ENCODE measurements at places on chromosomes 2 and 18. TPM values are rescaled to one million over a fixed set of nuclear protein-coding genes. Genes with fewer than 3 reads are reported as not detected.
A peak's percentile ranks its signal among the peaks of the same experiment; 100 is the strongest.

Gene C1QL2
- not detected for total RNA-seq

- no peak for DNase-seq
These were observed 22.2 kb upstream of the SOS1 start for GRCh38 chr2:39142904-39143605.

Gene CBLN2
- not detected for total RNA-seq

- DNase-seq = peak; percentile 88
These were observed 42.9 kb downstream of the HDLBP start for GRCh38 chr2:241272303-241273209.

GRCh38 chr2:107374249-107374648, 452.4 kb upstream of the RGPD4 start:
- no peak for DNase-seq

DNA sequence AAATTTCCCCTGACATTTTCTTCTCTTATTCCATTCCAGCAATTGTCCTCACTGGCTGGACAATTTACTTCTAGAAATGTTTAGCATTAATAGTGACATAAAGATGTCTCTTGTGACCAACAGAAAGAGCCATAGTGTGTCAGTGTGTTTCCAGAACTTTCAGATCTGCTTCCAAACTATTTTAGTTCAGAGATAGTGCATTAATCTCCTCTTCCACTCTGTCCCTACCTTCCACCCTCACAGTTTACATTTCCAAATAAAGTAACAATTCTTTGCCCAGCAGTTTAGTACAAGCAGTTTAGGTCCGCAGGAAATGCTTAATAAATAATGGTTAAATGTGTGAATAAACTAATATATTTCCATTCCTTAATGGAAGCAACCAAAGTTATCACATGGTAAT, 24.5 kb upstream of the RAPGEF4 start:
- DNase-seq = no peak

Gene SLC4A3
- 11.6 TPM for total RNA-seq

- DNase-seq = no peak
These were observed 188.2 kb downstream of the PLCL1 start for GRCh38 chr2:197992482-197993133.

Gene NOSTRIN
- total RNA-seq = not detected

Gene FIGN
- total RNA-seq = 37.7 TPM

Gene TMEM127
- total RNA-seq = 61.8 TPM

Gene SIX3
- total RNA-seq = not detected

GRCh38 chr2:124810132-124810531, 785.0 kb downstream of the CNTNAP5 start:
- DNase-seq = no peak

Gene HMSD
- not detected for total RNA-seq

DNA sequence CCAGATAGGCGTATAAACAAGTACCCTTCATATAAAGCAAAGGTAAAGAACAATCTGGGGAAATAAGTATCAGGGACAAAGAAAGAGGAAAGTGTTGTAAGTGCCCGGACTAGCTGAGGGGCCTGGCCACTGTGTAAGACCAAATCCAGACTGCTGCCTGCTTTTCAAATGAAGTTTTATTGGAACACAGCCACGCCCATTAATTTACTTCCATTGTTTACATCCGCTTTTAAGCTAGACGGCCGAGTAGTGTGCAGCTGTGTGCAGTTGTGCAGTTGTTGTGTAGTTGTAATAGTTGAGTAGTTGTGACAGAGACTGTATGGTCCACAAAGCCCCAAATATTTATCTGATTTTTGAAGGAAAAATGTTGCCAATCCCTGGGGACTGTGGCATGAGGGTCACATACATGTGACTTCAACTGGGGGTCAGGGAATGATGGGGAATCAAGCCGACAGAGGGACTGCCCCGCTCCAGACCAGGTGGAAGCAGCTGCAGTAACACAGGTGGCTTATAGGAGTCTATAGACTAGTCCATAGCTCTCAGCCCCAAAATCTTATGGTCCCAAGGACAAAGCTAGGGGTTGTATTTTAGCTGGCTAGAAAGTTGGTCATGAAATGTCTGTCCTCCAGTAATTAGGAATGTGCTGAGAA, 30.0 kb downstream of the FHL2 start:
- DNase-seq = no peak

- no peak for DNase-seq
These were observed 83.4 kb upstream of the ZEB2 start for GRCh38 chr2:144603334-144603733.

Gene CXXC1
- 82.2 TPM for total RNA-seq

- no peak for DNase-seq
These were observed 154.5 kb downstream of the RTN4 start for GRCh38 chr2:54895730-54896129.

- no peak for DNase-seq
These were observed 55.2 kb downstream of the SNORC start for GRCh38 chr2:232925153-232925820.

Gene ACMSD
- total RNA-seq = not detected

Gene LRP2
- total RNA-seq = 0.24 TPM

GRCh38 chr18:74081966-74082741, 65.5 kb downstream of the FBXO15 start:
- DNase-seq = no peak

DNA sequence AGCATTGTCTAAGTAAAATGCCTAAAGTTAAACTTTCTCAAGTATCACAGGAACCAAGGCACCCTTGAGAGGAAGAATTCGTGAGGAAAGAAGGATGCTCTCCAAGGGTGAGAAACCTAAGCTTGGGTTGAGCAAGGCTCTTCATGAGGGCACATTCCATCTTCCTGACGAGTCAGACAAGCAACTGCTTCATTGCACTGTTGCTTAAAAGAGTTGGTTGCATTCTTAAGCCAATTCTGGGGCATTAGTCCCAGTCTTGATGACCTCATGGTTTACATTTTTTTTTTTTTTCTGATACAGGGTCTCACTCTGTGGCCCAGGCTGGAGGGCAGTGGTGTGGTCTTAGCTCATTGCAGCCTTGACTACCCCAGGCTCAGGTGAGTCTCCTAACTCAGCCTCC, 237.5 kb downstream of the ACTR3 start:
- no peak for DNase-seq

- no peak for DNase-seq
These were observed 1386.2 kb upstream of the ACVR2A start for GRCh38 chr2:146458585-146458984.

- DNase-seq = no peak
These were observed 6.5 kb downstream of the EFEMP1 start for GRCh38 chr2:55917117-55917516.

GRCh38 chr2:199273042-199273511, 184.7 kb downstream of the SATB2 start:
- no peak for DNase-seq

Gene ELOA2
- not detected for total RNA-seq

GRCh38 chr2:196251132-196251531, 79.8 kb upstream of the STK17B start:
- no peak for DNase-seq

Gene BCL11A
- total RNA-seq = 10.7 TPM

- no peak for DNase-seq
These were observed 135.5 kb upstream of the CHAC2 start for GRCh38 chr2:53632126-53632460.

Gene DNER
- total RNA-seq = 0.19 TPM

GRCh38 chr2:97267411-97268074, 154.6 kb downstream of the ANKRD36 start:
- DNase-seq = peak; percentile 84

Gene SPAST
- 25.6 TPM for total RNA-seq

- DNase-seq = no peak
These were observed 10.6 kb upstream of the WIPF1 start for GRCh38 chr2:174607989-174608865.

- peak; percentile 77 for DNase-seq
These were observed 72.3 kb downstream of the RTP5 start for GRCh38 chr2:241941691-241942301.

Gene DSG4
- not detected for total RNA-seq

DNA sequence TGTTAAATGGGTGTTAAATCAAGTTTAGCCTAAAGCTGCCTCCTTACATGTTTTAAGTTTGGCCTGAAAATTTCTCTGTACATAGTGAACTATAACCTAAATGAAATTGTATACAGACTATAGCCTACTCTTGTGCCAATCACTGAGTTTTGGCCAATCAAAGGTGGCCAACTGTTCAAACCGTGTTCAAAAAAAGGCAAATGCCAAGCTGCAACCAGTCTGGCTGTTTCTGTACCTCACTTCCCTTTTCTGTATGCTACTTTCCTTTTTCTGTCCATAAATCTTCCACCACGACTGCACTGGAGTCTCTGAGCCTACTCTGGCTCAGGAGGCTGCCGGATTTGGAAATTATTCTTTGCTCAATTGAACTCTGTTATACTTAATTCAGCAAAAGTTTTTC, 121.0 kb downstream of the SPOPL start:
- DNase-seq = no peak

Gene CGREF1
- 1.2 TPM for total RNA-seq

Gene POTEI
- not detected for total RNA-seq

DNA sequence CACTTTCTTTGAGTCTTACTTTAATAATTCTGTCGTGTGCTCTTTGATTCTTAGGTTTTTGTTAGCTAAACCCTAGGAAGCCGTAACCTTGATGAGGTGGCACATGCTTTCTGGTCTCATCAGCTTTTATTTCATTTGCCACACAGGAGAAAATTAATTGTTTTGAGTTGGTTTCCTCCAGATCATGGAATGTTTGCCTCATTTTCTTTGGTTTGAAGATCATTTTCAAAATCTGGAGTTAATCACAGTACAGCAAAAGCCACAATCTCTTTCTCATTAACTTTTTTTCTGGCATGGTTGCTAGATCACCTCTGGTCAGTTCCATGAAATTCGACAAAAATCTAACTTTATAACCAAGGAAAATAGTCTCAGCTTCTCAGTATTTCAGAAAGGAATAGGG, 182.9 kb downstream of the MYO1B start:
- DNase-seq = no peak

- DNase-seq = no peak
These were observed 95.3 kb upstream of the FANCL start for GRCh38 chr2:58336416-58336815.

DNA sequence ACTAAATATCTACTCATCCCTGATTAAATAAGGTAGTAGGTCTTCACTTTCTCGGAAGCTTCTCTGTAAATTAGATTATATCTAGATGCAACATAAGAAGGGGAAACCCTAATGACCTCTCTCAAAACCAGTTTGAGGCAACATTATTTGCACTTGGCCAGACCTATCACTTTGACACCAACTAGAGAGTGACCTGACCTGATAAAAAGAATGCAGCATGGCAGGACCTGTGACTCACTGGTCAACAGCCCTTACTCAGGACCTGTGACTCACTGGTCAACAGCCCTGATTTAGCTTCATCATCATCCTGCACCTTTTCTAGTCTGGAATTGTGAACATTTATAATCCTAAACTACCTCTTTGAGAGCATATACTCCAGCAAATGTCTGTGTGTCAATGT, 1957.7 kb upstream of the CELF4 start:
- DNase-seq = no peak

Gene CFAP221
- not detected for total RNA-seq
